Left renal pelvis (tissue), 4 donors: ENCODE measurements at places on chromosomes 16 and 17.

GRCh38 chr16:24130494-24131085 lies 125.5 kb upstream of the CACNG3 start:
- no peak for DNase-seq

- no peak for DNase-seq
Observed at GRCh38 chr16:14289692-14290340, 218.7 kb downstream of the MRTFB start.

- no peak for DNase-seq
Observed at GRCh38 chr16:85582229-85582991, 30.7 kb upstream of the GSE1 start.

DNA sequence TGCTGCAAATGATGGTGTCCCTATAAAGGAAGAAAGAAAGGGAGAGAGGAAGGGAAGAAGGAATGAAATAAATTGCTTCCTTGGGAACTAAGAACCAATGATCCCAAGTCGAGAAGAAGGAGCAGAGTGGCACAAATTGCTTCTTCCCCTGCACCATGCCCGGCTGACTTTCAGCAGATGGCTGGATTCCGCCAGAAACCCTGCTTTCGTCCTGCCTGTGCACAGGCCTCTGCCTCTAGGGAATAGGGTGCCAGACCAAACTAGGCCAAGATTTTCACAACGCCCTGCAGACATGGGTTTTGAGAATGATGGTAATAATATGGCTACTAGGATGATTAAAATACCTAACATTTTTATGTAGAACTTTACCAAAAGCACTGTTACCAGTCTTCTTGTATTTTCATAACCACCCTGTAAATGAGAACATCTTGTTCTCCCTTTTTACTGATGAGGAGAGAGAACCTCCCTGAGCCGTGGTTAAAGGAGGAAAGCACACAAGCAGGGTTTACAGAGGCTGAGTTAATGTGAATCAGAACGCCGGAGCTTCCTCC lies 122.1 kb upstream of the HSBP1 start:
- DNase-seq = no peak

DNA sequence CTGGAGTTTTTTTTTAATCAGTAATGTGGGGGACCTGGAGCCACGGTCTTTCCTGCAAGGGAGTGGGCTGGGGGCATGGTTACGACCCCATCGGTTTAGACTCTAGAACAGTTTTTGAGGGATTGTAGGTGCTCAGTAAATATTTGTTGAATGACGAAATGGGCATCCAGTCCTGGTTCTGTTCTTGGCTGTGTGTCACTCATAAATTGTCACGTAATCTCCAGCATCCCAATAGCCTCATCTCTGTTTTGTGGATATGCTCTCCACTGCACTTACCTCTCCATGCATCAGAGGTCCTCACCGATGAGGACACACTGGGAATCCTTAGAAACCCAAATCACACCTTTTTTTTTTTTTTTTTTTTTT lies 497 bp upstream of the SLC38A7 start:
- no peak for DNase-seq

GRCh38 chr17:43599046-43599395 lies 52.9 kb upstream of the ETV4 start:
- no peak for DNase-seq

GRCh38 chr17:41932816-41933389 lies 2.5 kb downstream of the ODAD4 start:
- no peak for DNase-seq

GRCh38 chr17:44778656-44779210 lies 19.9 kb downstream of the ADAM11 start:
- no peak for DNase-seq

GRCh38 chr17:55116440-55116914 lies 147.9 kb downstream of the STXBP4 start:
- DNase-seq = no peak

GRCh38 chr16:53958341-53958880 lies 254.5 kb downstream of the FTO start:
- no peak for DNase-seq

DNA sequence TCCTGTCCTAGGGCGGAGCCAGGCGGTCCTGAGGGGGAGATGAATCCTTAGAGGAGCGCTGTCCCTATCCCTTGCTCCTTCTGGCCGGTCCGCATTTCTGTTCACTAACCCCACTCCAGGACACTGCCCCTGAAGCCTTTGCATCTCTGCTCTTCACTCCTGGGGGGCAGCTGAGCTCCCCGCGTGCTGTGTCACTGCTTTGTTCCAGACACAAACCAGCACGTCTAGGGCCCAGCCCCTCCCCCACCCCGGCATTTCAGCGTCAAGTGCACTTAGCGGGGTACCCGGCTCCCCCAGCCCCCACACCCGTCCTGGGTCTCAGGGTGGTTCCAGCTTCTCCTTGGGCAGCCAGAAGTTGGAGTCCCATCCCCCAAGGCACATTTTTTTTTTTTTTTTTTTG lies 8.9 kb downstream of the CORO6 start:
- no peak for DNase-seq

- DNase-seq = no peak
Observed at GRCh38 chr16:58733248-58733670, 857 bp downstream of the GOT2 start.

GRCh38 chr17:77540975-77541374 lies 400.2 kb downstream of the SEC14L1 start:
- DNase-seq = no peak

DNA sequence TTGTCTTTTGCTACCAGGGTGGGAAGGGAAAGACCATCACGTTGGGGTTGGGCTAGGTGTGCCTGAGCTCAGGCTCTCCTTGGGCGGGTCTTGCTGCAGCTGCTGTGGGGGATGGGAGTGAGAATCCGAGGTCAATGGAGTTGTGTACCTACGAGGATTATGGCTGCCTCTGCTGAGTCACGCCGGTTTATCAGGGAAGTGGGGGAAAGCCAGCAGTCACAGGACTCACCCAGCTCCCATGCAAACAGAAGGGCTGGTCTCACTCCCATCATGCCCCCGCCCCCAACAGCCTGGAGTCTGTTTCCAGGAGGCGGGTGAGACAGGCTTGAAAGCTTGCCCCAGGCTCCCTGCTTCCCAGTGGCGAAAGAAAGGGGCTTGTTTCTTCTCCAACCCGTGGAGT lies 1259.0 kb upstream of the GOT2 start:
- no peak for DNase-seq

DNA sequence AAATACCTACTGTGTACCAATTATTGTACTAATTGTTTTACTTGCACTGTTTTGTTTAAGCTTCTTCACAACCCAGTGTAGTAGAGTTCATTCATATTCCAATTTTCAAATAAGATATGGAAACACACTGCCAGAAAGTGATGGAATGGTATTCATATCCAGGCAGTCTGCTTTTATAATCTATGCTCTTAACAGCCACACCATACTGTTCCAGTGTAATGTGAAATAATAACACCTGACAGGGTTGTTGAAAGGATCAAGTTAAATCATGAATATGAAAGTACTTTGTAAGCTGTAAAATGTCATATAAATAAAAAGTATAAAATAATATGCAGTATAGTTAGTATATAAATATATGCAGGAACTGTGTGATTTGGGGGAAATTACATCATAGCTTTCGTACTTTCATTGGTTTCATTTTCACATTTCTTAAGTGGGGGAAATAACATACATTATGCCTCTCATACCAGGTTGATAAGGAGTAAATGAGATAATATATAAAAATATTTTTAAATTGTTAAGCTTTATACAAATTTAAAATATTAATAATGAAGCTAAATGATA lies 230.8 kb downstream of the TANC2 start:
- DNase-seq = no peak

GRCh38 chr16:21033704-21034103 lies 116.9 kb downstream of the DNAH3 start:
- no peak for DNase-seq

GRCh38 chr16:7366993-7367880 lies 34.6 kb downstream of the RBFOX1 start:
- DNase-seq = no peak

DNA sequence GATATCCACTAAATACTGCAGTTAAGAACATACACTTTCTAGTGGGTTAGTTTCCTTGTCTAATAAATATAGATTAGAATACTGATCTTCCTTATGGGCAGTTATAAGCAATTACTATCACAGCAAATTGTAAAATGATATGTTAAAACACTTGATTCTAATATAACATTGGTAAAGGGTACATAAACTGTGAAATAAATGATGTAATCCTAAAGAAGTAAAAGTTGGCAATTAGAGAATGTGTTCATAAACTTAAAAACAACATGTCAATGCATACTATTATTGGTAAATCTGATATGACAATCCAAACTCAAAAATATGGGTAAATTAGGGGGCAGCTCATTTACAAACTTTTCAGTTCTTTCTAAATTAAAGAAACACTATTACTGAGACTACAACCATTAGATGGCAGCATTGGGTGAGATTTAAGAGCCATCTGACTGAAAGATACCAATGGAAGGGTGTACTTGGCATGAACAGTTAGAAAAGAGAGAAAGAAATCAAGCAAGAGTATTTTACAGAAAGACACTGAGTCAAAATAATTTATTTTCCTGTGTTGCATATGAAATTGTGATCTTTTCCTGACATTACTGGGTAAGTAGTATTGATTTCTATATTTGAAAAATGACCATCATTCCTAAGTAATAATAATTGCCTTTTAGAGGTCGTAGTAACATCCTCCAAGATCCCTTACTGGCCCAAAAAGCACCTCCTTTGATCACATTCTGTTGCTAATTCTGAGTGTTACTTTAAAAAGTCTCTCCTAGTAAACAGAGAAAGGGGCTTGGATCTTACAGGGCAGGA lies 119.6 kb downstream of the SPAG9 start:
- peak; percentile 49 for DNase-seq

- no peak for DNase-seq
Observed at GRCh38 chr17:50367401-50367800, 5.6 kb downstream of the MRPL27 start.

GRCh38 chr17:58312829-58313228 lies 15.8 kb downstream of the TSPOAP1 start:
- no peak for DNase-seq

DNA sequence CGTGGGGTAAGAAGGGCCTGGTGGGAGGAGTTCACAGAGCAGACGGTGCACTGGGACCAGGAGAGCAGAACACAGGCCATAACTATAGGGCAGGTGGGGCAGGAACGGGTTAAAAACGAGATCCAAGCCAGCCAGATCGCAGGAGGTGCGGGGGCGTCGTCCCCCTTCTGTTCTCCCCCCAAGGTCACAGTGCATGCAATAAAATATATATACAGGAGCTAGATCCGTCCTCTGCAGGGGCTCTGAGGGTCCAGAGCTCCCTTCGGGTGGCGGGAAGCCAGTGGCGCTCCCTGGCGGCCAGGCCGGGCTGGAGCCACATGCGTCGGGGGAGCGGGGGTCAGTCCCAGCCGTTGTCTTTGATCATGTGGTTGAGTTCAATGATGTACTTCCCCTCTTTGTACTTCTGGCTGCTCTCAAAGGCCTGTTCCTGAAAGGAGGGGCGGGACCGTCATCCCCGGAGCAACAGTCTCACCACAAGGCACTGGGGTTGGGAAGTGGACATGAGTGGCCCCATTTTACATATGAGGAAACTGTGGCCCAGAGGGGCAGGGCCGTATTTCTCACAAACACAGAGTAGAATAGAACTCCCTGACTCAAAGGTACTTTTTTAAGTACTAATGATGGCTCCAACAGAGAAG lies 768 bp upstream of the TBX6 start:
- DNase-seq = no peak

GRCh38 chr16:53865494-53865863 lies 161.5 kb downstream of the FTO start:
- DNase-seq = no peak

DNA sequence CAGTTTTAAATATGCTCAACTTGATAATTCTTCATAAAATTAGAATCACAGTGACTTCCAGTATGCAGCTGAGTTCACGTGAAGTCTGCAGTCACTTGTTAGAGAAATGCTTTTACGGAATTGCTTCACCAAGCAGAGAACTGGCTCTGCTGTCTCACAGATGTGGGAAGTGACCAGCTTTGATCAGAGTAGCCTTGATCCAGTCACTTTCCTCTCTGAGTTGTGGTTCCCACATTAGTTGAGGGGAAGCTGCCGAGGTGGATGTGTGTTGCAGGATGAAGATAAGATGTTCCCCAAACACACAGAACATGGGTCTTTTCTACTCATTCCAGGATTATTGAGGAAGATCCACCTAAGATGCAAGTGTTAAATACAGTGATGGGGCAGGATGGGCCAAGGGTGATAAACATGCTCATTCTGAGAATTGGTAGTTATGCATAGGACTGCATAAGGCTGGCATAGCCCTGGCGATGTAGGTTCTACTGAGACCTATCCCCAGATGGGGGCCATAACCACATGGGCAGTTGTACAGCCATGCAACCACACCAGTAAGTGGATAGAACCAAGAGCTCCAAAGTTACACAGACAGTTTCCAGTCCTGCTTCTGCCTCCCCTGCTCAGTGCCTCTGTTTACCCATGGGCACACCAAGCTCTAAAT lies 168.9 kb upstream of the MAF start:
- no peak for DNase-seq

- no peak for DNase-seq
Observed at GRCh38 chr16:86363057-86363490, 147.3 kb upstream of the FOXF1 start.

- no peak for DNase-seq
Observed at GRCh38 chr17:35748341-35748841, 4.6 kb downstream of the GAS2L2 start.

GRCh38 chr16:55453909-55454308 lies 25.1 kb upstream of the MMP2 start:
- no peak for DNase-seq

GRCh38 chr16:1807626-1808025 lies 14.1 kb upstream of the IGFALS start:
- DNase-seq = no peak

DNA sequence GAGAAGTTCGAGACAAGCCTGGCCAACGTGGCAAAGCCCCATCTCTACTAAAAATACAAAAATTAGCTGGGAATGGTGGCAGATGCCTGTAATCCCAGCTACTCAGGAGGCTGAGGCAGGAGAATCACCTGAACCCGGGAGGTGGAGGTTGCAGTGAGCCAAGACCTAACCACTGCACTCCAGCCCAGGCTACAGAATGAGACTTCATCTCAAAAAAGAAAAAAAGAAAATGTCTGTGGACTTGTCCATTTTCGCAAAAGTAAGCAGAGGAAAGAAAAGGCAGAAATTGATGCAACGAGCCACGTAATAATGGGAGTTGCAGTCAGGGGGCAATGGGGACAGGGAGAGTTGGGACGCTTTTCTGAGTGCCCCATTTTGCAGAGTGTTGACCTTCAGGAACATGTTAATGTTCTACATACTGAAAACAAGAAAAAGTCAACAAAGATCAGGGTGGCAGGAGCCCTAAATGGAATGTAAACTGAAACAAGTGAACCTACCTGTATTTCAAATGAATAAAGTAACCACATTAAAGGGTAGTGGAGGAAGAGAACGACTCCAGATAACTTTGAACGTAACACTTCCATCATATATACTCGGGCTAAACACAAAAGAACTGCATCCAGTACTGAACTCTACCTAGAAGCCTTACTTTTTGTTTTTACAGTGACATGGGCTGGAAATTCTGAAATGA lies 76.4 kb downstream of the CNGB1 start:
- no peak for DNase-seq
